ENCODE measurements at places on chromosomes 7 and 10.

DNA sequence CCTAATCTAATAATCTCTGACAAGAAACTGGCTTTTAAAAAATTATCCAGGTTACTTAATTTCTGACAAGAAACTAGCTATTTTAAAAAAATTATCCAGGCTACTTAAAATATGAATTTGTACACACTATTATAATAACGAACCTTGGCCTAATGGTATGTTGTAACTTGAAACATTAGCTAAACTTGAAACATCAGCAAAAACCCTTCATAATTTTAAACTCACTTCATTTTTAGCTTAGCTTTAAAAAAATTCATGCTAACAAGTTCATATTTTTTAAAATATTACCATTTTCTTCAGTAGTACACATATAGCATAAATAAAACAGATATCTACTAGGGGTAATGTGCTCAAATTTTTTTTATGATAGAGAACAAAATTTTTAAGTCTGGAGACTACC lies 35.6 kb downstream of the BRAF start:
- no peak for DNase-seq

- no peak for DNase-seq
Observed at GRCh38 chr10:47357131-47357582, 9.0 kb downstream of the RBP3 start.

- DNase-seq: no peak
Observed at GRCh38 chr7:69775231-69775771, 177.0 kb downstream of the AUTS2 start.

- DNase-seq: no peak
Observed at GRCh38 chr10:131692686-131693334, 208.0 kb upstream of the PPP2R2D start.

GRCh38 chr10:61332581-61332980 lies 120.6 kb downstream of the TMEM26 start:
- no peak for DNase-seq

- no peak for DNase-seq
Observed at GRCh38 chr7:2711895-2712675, 24.1 kb downstream of the AMZ1 start.

DNA sequence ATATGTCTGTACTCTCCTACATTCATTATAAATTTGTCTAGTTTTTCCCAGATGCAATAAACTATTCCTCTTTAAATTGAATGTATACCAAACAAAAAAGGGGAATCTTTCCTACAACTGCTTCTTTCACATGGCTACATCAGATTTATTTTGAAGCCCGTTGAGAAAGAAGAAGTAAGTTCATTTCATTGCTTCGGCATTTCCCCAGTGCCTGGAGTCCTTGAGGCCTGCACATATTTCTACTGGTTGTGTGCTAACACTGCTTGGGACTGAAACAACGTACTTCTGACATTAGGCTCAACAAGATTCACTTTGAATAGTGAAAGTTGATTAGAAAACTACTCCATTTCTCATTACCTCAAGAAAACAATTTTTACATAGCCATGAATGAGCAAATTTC lies 201.7 kb downstream of the PHF14 start:
- DNase-seq: no peak

GRCh38 chr7:105399043-105399725 lies 10.5 kb upstream of the SRPK2 start:
- no peak for DNase-seq

GRCh38 chr10:59997827-59998525 lies 91.6 kb upstream of the CCDC6 start:
- DNase-seq: no peak

Measured in activated T-helper 9 cell treated with anti-CD3 and anti-CD28 coated beads, Interleukin-2, amount 50 U/mL, for 16 hours (primary cell).